ENCODE measurements at places on chromosomes 1 and 21. TPM values are rescaled to one million over a fixed set of nuclear protein-coding genes. Genes with fewer than 3 reads are reported as not detected.

The ZNHIT6 gene
- 18.8 TPM for total RNA-seq

The SH2D5 gene
- total RNA-seq, result 0.53 TPM

The MARK1 gene
- total RNA-seq, result 10.8 TPM

The CR1L gene
- not detected for total RNA-seq

The LRIF1 gene
- total RNA-seq, result 10.8 TPM

The LYST gene
- 11.7 TPM for total RNA-seq

The COL9A2 gene
- total RNA-seq, result 53.8 TPM

The PROK1 gene
- total RNA-seq, result not detected
